ENCODE measurements at places on chromosomes 3 and 15.
A peak's percentile ranks its signal among the peaks of the same experiment; 100 is the strongest.

- no peak for DNase-seq
Observed at GRCh38 chr3:196193133-196193735, 18.0 kb downstream of the ZDHHC19 start.

DNA sequence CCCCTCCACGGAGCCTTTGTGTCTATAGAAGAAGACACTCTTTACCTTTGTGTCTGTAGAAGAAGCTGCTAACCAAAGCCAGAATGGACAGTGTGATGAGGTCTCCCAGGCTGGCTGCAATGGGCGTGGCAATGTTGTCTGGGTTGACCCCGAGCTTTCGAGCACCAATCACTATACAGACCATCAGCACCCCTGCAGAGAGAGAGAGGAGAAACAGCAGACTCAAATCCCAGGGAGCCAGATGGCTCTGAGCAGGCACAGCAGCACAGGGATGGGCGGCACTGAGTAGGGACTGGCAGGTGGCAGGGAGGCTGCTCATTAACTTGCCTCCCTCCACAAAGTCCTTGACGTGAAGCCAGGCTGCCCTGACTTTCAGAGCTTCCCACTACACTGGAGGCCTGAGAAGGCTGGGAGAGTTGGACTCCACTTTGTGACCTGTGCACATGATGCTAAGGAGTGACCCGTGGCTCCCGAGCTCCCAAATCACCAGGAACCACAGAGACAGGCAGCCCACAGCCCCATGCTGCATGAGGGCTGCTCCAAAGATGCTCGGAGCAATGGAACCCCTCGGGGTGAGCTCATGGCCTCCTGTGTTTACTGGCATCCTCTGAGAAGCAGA lies 53.9 kb downstream of the ROPN1B start:
- no peak for DNase-seq

GRCh38 chr3:25229586-25229985 lies 198.5 kb upstream of the RARB start:
- DNase-seq = no peak

DNA sequence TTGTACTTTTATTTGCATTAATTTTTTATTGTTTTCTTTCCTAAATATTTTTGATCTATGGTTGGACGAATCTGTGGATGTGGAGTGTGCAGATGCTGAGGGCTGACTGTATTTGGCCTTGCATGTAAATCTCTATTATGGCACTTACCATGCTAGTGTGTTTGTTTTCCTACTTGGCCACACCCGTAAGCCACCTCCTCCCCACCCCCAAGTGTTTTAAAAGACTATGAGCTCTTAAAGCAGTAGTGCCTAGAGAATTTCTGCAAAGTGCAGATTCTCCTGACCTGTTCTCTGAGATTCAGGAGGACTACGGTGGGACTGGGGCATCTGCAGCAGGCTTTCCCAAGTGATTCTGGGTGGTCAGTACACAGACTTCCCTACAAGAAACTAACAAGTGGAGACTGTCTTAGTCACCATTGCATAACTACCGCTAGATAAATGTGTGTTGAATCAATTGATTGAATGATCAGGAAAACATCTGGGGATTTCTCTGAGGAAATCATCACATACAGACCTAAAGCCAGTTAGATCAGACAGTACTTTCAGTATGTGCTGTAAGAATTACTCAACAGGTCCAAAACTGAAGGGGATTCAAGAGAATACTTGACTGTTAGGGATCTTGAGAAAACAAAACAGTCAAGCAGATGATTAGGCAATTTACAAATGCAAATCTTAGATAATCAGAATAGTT lies 6.2 kb upstream of the TIPARP start:
- no peak for DNase-seq

- DNase-seq = no peak
Observed at GRCh38 chr15:28985691-28986090, 99.9 kb downstream of the APBA2 start.

DNA sequence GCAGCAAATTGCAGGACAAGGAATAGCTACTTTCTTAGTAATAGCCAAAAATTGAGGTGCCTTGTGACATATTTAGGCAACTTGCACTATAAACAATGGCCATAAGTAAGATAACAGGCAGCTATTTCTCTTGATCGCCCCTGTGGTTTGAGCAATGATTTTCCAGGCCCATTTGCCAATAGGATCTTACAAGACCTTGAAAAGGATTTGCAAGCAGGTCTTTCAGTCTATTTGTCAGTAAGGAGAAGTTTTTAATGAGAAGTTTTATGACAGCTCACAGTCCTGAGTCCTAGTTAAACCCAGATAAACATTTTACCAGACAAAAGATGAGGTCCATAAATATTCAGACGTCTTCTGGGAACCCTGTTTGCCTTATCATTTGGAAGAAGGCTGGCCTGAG lies 645.5 kb downstream of the RBMS3 start:
- DNase-seq = no peak

DNA sequence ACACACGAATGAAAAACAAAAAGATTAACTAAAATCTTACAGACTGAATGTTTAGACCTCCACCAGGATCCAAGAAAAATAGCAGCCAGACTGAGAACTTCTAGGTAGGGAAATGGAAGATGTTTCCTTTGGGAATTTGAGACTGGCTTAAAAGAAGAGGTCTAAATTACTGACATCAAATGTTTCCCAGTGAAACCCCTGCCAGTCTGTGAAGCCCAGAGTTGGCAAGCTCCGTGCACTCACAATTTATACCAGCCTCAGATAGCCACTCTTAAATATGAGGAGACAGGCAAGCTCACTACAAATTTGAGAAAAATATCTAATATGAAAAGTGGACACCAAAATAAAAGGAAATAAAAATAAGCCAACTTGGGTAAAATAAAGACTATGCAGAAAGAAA lies 700.5 kb upstream of the ZNF385D start:
- DNase-seq = no peak

- no peak for DNase-seq
Observed at GRCh38 chr15:59933607-59934006, 70.5 kb upstream of the FOXB1 start.

- no peak for DNase-seq
Observed at GRCh38 chr3:109154979-109155378, 18.5 kb downstream of the C3orf85 start.

- no peak for DNase-seq
Observed at GRCh38 chr3:178718995-178719635, 182.9 kb downstream of the KCNMB2 start.

- DNase-seq = peak; percentile 86
Observed at GRCh38 chr15:91553196-91553854, 300.2 kb upstream of the SLCO3A1 start.

DNA sequence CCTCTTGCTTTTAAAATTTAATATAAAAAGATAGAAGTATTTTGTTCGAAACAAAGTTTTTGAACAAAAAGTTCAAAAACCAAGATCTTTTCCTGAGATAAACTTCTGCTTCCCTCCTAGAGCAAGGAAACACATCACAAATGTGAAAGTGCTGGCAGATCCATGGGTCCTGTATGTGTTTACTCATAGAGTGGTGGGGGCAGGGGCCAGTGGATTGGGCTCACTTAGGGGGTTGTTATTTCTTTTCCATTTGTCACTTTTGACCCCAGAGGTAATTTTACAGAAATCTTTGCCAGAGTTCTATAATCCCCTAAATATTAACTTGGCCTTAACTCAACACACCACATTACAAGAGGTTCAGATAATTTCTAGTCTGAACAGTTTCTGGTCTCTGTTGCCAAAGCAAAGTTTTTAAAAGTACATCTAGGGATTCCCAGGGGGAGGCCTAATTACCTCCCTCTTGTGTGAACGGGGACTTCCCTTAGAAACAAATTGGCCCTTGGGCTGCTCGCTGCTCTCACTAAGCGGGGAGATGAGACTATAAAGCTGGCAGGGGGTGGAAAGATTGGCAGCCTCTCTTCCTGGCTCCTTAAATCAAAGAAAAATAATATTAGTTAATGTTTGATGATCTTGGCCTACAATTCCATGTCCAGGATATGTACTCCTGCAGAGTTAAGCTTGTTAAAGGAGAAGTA lies 66.8 kb upstream of the PTX3 start:
- DNase-seq = peak; percentile 63

DNA sequence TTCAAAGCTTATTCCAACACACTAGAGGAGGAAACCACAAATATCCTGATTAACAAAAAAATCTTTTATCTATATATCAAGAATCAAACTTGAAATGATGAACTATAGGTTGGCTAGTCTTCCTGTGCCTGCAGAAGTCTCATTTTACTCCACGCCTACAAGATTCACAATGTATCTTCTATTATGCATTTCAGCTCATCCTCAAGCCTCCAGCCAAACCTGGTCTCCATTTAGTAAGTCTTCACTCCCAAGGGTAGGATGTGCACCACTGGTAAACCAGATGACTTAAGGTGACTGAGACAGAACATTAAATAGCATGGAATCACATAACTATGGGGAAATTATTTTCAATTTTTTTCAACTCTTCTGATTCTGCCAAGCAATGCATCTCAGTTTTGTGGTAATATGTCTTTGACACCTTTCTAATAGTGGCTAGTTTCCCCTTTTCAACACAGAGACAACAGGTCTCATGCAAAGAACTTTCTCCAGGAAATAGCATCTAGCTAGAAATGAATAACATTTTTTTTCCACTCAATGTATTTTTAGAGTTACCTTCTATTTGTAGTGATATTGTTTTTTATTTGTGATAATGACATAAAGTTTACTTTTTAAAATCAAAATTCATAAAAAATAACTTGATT lies 166.9 kb downstream of the TNIK start:
- DNase-seq = no peak
